HT1080 (cell line): ENCODE measurements at places on chromosomes 7 and 10. TPM values are rescaled to one million over a fixed set of nuclear protein-coding genes. Genes with fewer than 3 reads are reported as not detected.

Gene YKT6
- total RNA-seq: 165 and 201 TPM in 2 replicates

Gene SFR1
- total RNA-seq: 16.3 and 17.3 TPM in 2 replicates

Gene ABCB1
- total RNA-seq: 0.32 TPM in 1 of 2 replicates, not detected in the other

DNA sequence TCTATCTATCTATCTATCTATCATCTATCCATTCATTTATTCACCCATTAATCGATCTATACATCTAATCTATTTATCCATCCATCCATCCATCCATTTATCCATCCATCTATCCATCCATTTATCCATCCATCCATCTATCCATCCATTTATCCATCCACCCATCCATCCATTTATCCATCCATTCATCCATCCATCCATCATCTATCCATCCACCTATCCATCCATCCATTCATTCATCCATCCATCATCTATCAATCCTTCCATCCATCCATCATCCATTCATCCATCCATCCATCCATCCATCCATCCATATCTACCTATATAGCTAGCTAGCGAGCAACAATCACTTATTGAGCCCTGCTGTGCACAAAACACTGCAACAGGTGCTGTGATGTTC lies 953.1 kb upstream of the ZNF722 start:
- DNase-seq: no peak

DNA sequence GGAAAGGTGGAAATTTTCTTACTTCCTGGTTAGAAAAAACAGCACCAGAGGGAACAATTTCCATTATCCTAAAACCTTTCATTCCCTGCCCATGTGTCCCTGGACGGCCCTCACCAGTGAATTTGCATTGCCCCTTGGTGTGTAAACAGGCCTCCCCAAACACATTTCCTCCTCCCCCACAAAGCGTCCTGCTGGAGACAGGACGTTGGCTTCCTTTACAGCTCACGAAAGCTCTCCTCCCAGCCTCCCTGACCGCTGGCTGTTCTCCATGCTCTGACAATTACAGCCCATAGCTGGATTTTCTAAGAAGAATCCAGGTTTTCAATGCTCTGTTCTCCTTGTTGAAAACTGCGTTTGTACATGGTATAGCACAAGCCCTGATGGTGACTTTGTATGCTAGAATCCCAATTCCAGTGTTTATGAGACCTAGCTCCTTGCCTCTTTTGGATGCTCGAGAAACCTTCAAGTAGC lies 724.2 kb upstream of the CELF2 start:
- DNase-seq: no peak

Gene SLC26A5
- total RNA-seq: not detected in 2 replicates

Gene CXCL12
- not detected in 2 replicates for total RNA-seq

DNA sequence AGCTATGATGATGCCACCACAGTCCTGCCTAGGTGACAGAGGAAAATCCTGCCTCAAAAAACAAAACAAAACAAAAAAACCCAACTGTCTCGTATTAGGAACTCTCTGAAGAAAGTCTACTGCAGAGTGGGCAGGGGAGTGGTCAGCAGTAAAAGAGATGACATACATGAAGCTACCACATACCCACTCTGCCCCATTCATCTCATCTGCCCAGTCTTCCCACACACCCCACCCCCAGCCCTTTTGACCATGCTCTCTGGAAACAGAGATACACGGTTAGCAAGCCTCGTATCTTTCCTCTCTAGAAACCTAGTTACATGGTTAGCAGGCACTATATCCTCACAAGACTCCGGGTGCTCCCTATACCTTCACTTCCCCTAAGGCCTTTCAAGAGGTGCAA lies 8.3 kb downstream of the SLC37A3 start:
- no peak for DNase-seq

DNA sequence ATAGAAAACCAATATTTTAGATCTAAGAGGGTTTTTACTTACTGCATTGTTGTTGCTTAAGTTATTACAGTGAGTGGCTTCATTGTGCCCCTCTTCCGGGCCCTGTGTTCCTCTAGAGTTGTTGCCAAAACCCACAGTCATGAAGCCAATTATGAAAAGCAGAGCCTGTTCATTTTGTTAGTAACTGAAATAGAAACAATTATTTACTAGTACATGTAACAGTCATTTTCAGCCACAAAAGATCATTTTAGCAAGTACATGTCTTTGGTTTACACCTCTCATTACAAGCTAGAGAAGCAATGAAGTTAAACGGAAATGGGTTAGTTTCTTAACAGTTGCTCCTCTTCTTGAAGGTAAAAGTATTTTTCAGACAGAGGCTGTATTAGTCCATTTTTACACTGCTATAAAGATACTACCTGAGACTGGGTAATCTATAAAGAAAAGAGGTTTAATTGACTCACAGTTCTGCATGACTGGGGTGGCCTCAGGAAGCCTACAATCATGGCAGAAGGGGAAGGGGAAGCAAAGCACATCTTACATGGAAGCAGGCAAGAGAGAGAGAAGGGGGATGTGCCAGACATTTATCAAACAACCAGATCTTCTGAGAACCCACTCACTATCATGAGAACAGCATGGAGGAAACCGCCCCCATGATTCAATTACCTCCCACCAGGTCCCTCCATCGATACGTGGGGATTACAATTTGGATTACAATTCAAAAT lies 380.5 kb downstream of the SFMBT2 start:
- DNase-seq: no peak

DNA sequence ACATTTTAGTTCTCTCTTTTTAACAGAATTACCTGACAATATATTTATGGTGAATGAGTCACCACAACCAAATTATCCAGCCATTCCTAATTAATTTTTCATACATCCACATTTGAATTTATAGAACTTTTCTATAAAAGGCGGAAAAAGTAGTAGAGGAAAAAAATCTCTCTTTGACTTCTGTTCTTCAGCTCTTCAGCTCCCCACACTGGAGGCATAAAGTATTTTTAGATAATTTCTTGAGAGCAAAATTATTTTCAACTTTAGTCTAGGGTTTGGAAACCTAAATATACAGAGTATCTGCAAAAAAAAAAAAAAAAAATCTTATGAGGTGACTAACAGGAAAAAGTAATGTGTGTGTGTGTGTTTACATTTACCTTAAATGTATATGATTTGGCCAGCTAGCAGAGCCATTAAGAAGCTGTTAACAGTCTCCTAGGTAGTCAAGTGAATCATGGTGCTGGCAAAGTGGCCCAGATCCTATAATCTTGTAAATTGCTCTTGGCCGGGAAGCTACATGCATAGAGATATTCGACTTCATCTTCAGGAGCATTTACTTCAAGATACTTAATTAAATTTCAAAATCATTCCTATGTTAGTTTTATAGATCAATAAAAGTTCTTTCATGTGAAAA lies 383.1 kb upstream of the STEAP1 start:
- no peak for DNase-seq

- no peak for DNase-seq
Measured at GRCh38 chr10:10385831-10386230, 631.8 kb upstream of the CELF2 start.

- DNase-seq: no peak
Measured at GRCh38 chr7:157892751-157893523, 556.1 kb downstream of the DNAJB6 start.

- DNase-seq: peak; percentile 83
Measured at GRCh38 chr7:27560706-27561235, 101.9 kb downstream of the HIBADH start.

Gene CLDN3
- total RNA-seq: not detected in 2 replicates

GRCh38 chr7:36874041-36874440 lies 149.7 kb upstream of the AOAH start:
- DNase-seq: no peak

Gene NUDT1
- 58.9 and 90.2 TPM in 2 replicates for total RNA-seq
